ENCODE measurements at places on chromosomes 12 and 14.

DNA sequence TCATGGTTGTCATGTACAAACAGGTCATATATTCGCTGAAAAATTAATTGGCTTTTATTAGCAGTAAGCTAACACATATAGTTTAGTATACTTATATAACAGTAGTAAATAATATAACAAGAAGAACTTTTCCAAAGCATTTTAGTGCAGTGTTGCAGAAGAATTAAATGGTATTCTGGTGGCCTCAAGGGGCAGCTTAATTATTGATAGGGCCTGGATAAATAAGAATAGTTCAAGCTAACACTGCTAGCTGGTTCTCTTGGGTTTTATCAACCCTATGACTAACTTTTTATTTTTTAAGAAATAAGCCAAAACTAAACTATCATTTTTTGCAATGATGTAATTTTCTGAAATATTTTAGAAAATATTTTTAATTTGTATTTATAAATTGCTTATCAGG, 152.1 kb downstream of the SRGAP1 start:
- DNase-seq = no peak

DNA sequence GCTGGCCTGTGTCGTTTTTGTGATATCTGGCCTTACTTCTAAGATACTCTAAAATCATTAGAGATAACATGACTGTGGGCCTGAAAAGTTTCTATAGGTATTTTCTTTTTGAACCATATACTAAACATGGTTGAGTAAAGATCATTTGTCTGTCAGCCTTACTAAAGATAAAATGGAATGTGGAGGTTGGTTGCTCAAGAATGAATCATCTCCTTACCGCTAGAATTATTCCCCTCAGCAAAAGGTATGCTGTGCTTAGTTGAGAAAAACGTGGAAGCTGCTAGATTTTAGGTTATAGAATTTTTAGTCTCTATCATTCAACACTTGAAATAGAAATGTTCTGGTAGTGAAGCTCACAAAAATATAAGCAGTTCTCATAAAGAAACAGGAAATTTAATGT, 407.3 kb downstream of the AEBP2 start:
- no peak for DNase-seq

- peak; percentile 83 for DNase-seq
Observed at GRCh38 chr12:51820526-51821439, 27.7 kb downstream of the FIGNL2 start.

DNA sequence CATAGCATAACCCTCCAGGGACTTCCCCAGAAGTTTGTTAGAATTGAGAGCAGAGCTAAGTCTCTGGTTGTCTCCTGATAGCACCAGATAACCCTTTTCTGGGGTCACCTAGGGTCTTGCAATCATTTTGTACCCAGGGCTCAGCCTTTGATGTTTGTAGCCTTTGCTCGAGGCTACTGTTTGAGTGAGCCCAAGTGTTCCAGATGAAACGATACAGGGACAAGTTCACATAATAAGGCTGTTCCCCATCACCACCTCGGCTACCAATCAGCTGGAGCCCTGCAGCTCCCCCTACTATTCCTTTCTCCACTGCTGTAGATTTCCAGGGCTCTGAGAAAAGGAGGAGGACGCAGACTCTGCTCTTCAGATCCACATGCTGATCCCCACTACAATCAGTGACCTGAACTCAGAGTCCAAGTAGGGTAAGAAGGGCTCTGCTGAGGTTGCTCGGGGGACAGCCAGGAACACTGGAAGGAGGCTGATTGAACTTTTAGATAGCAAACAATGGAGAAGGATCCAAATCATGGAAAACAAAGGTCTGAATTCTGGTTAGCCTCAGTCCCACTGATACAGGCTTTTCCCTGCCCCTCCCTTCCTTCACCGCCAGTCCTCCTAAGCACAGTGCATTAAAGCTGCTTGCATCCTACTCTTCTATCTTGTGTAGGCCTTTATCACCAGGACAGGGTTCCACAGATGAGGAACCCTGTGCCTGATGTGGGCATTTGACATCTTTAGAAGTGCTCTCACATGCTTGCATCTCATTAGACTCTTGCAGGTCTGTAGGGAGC, at the start of gene EDDM3A:
TSS of gene EDDM3A (plus strand) at position 317 of the 788 bp plus-strand sequence. CDS start 1,694 bp downstream, outside the sequence.
- no peak for DNase-seq

DNA sequence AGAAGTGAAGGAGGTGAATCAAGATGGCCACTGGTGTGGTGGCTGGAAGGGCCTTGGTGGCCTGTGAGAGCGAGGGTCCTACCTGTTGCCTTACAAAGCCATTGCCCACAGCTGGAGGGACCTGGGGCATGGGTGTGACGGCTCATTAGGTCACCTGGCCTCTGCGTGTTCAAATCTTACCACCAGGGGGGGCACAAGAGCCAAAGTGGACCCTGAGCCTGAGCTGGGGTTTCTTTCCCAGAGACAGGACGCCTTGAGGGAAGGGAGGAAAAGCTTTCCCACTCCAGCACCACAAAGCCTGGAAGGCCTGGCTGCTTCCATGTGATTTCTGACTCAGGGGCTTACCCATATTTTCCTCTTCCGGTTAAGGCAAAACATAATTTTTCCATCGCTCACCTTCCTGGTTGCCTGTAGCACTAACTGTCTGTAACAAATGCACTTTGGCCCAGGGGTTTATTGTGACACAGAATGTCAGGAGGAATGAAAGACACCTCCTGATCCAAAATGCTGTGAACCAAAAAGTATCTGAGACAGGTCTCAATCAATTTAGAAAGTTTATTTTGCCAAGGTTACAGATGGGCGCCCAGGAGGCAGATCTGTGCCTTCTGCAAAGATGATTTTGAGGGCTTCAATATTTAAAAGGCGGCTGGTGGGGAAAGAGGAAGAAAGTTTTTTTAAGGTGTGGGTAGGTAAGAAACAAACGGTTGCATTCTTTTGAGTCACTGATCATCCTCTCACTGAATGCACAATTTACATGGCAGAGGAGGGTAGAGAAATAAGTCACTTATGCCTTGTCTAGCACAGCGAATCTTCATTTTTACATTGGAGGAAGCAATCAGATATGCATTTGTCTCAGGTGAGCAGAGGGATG, 4.3 kb upstream of the CD9 start:
- DNase-seq = peak; percentile 82

DNA sequence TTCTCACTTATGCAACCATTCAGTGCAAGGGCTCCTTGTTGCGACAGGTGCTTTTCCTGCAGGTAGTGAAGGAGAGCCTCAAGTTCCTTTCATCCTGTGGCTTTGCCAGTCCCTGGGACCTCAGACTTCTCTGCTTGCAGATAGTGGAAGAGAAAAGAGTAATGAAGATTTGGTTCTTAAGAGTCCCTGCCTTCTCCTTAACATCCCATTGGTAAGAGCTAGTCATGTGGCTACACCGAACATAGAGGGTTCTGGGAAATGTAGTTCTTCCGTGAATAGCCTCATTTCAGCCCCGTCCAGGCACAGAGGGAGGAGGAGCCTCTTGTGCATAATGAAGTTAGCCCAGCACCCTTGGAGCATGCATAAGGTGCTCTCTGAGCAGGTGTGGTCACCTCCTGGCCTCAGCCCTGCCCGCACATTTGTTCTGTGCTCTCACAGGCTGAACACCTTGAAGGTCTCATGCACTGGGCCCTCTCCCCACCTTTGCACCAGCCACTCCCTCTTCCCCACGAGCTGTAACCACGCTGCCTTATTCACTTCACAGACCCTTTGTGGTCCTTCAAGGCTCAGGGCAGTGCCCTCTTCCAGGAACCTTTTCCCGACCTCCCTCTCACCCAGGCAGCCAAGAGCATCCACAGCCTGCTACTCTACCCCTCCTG, 134.0 kb downstream of the BCL11B start:
- no peak for DNase-seq

- no peak for DNase-seq
Observed at GRCh38 chr12:130435331-130435730, 97.6 kb downstream of the PIWIL1 start.

DNA sequence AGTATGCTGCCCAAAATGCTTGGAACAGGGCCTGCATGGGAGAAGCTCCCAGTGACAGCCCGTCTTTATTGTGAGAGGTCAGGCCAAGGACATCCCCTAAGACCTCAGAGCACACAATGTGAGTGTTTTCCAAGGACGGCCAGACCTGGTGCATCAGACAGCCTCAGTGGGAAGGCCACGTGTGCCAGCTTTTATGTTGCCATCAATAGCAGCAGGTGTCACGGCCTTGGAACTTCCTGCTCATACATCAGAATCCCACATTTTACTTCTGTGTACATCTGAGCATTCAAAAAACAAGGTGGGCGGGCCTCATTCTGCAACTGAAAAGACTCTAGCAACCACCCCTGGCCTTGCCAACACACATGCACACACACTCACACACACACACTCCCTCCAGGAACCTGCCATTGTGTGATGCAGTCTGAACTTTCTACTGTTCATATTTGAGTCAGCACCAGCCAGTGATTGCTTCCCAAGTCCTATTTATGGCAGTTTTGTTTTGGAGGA, 753.1 kb upstream of the TBX3 start:
- DNase-seq = no peak

DNA sequence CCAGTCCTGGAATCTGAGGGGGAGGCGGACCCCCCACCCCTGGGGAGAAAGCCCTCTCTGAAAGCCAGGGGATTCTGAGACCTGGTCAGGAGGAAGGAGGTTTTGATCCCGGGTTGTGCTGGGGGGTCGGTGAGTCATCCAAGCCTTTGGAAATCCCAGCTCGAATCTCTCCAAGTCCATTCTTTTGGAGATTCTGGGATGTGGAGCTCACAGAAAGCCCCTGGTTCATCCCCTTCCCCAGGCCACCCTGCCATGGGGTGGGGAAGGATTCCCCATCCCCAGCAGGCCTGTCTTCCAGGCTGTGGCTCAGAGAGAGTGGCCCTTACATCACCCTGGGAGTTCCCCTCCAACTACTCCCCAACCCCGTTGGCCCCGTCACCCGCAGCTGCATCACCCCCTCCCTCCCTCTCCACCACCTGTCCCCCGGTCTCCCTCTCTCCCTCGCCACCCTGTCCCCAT, 14.3 kb downstream of the EXOC3L4 start:
- DNase-seq = no peak

DNA sequence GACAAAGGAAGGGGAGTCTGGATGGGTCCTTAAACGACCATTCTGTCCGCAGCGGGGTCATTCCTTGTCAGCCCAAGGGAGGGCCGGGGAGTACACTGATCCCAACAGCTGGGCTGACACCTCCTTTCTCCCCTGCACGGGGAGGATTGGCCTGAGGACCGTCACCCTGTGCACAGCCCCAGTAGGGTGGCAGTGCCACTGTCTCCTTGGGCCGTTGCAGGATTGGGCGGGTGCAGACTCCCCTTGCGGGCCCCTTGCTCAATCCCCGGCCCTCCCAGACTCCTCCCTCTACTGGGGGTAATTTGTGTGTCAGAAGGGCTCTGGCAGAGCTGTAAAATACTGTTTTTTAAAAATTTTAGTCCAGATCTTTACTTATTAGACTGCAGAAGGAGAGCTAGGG, 12.6 kb upstream of the AMN start:
- DNase-seq = no peak

GRCh38 chr14:33061667-33062325, 123.1 kb downstream of the NPAS3 start:
- DNase-seq = no peak

- DNase-seq = no peak
Observed at GRCh38 chr12:95802482-95803270, 12.1 kb upstream of the NTN4 start.

DNA sequence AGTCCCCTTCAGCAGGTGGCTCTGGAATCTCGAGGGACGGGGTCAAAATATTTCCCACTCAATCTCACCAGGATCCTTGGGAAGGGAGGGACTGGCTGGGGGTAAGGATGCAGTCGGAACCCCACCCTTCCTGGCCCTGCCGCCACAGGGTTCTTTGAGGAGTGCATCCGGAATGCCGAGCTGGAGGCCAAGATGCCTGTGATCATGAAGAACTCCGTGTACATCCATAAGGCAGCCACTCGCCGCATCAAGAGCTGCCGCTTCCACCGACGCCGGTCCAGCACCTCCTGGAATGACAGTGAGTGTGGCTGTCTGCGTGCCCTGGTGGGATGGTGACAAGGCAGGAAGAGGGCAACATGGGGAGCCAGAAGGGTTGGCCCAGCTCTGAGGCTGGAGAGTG, 43.1 kb downstream of the PLEKHD1 start:
- no peak for DNase-seq

GRCh38 chr12:1562813-1563407, 31.5 kb downstream of the FBXL14 start:
- DNase-seq = no peak

DNA sequence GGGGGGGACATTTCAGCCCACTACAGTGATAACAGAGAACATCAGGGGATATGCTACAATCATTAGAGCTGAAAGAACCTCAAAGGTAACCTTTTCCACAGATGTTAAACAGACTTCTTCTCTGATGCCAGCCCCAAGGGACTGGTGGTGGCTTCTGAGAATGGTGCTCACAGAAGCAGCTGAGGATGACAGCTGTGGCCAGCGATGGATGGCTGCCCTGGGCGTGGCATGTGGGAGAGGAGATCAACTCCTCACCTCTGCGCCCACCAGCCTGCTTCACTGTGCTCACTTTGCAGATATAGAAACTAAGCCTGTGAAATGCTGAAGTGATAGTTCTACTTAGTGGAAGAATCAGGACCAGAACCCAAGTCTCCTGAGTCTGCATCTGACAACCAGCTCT, 33.0 kb downstream of the FOXN3 start:
- no peak for DNase-seq

DNA sequence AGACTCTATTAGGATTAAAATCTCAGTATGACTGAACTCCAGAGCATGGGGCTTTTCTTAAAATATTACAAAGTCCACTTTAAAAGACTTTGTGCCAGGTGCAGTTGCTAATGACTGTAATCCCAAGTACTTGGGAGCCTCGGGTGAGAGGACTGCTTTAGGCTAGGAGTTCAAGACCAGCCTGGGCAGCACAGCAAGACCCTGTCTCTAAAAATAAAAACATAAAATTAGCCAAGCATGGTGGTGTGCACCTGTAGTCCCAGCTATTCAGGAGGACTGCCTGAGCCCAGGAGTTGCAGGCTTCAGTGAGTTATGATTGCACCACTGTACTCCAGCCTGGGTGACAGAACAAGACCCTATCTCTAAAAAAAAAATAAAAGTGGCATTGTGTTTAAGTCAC, 33.2 kb downstream of the ATF7 start:
- no peak for DNase-seq

- DNase-seq = no peak
Observed at GRCh38 chr12:106586278-106586802, 3.5 kb downstream of the RFX4 start.

DNA sequence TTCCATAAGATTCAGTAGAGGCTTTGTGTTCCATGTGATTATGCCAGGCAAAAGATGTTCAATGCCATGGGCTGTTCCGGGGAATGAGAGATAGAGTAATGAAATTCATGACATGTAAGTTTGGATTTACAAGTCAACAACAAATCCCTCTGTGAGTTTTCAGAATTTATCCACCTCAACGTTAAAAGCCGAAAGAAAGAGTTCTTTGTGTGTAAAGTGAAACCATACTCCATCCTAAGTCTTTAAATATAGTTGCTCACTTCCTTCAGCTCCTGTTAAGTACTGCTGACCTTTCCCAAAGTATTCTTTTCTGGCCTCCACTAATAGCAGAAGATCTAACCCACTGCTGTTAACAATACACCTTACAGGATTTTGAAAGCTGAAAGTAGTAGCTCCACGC, 190.0 kb downstream of the TMX1 start:
- DNase-seq = no peak

DNA sequence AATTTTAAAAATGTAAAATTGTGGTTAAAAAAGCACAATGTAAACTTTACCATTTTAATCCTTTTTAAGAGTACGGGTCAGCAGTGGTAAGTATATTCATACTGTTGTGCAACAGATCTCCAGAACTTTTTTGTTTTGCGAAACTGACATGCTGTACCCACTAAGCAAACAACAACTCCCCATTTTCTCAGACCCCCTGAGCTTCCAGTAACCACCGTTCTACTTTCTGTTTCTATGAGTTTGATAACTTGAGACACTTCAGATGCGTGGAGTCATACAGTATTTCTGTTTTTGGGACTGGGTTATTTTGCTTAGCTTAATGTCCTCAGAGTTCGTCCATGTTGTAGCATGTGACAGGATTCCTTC, 38.0 kb downstream of the CHST11 start:
- DNase-seq = no peak

Data from head of caudate nucleus (tissue), 42 donors.